Posterior cingulate gyrus (tissue), 11 donors: ENCODE measurements at places on chromosomes 3 and 15.

GRCh38 chr3:49512781-49513355 lies 41.4 kb upstream of the BSN start:
- no peak for DNase-seq

GRCh38 chr3:32401126-32401525 lies 9.5 kb downstream of the CMTM7 start:
- no peak for DNase-seq

DNA sequence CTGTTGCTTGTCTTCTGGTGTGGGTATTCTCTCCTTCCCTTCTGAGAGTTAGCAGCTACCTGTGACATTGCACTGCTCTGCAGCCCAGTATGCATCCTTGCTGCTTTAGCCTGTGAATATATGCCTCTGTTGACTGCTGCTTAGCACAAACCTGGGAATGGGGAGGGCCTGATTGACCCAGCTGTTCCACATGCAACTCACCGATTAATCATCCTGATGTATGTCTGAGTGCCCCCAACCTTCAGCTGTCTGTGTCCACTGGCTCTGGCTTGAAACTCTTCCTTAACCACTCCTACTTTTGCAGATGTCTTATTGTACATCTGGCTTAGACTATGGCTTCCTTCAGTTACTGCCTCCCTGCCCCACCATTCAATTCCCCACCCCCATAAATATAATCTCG lies 119.1 kb downstream of the RASA2 start:
- no peak for DNase-seq

DNA sequence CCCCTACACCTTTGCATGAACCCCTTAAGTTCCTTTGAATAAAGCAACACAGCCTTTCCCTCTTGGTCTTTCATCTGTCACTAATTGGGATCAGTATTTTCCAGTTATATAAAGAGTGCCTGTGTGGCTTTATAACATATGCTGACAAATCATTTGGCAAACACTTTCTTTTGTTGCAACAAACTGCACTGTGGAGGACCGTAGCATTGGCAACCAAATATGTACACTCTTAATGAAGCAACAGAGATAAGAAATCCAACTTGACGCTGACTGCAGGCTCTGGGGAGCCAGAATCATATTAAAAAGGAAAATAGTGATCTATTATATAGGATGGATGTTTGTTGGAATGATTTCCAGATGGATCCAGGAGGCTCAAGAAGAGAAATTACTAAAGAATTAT lies 120.1 kb upstream of the PRICKLE2 start:
- no peak for DNase-seq

DNA sequence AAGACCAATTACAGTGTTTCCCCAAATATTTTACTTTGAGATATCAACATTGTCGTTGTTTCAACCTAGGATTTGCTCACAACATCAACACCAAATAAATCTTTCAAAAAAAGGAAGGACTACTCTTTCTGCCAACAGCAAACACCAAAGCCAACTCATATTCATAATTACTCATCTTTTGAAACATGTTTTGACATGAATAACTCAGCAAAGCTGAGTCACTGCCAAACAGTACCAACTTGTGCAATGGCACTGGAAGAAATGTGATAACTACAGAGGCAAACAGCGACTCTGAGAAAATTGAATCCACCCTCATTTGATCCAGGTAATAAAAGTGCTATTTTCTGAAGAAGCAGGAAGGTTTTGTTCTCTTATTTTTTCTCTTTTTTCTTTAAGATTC lies 67.2 kb downstream of the PEX5L start:
- no peak for DNase-seq

DNA sequence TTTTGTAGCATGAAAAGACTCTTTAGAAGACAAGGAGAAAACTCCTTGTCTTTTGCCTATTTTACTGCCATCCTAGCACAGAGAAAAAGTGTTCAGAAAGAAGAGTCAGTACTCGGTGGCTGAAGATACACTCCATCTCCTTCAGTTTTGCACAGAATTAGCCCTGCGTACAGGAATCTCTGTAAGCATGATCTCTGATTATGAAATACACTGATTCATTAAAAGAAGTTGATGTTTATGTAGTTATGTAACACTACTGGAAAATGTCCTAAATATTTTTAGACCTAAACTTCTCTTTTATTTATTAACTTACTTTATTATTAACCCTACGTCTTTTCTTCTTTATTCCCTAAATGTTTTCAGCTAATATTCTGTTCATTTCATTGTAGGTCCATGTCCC lies 138.4 kb downstream of the LEKR1 start:
- no peak for DNase-seq

DNA sequence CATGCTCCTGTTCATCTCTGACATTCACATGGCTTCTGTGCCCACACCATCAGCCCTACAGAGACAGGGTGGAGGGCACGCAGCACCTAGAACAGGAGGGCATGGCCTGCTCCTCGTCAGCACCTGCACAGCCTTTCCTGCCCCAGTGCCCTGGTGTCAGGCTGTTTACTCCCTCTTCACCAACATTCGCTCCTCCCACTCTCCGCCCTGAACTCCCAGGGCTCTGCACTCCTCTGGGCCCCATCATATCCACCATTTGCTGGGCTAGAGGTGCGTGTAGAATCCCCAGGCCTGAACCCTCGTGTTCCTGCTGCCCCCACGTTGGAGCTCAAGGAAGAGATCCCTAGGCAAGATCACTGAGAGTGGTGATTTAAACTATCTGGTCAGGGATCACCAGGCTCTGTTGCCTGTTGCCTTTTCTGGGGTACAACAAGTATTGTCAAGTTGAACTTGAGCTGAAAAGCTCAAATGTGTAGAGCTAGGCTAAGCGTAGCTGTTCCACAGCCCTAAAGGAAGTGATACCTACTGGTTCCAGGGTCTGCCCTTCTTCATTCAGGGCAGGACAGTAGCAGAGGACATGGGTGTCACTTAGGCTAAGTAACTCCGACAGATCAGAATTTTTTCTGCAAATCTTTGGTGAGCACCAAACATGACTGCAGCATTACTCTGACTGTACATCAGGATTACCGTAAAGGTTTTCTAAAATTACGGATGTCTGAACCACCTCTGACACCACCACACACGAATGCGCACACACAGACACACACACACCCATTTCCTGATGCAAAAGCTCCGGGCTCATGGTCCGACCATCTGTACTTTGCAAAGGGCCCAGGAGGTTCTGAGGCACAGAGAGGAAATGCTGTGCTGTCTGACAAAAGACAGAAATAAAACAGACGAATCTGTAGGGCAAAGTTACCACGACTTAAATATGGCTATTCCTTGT lies 43.7 kb upstream of the GNB5 start:
- DNase-seq, result no peak

GRCh38 chr15:36810656-36811449 lies 231.4 kb downstream of the CDIN1 start:
- no peak for DNase-seq

DNA sequence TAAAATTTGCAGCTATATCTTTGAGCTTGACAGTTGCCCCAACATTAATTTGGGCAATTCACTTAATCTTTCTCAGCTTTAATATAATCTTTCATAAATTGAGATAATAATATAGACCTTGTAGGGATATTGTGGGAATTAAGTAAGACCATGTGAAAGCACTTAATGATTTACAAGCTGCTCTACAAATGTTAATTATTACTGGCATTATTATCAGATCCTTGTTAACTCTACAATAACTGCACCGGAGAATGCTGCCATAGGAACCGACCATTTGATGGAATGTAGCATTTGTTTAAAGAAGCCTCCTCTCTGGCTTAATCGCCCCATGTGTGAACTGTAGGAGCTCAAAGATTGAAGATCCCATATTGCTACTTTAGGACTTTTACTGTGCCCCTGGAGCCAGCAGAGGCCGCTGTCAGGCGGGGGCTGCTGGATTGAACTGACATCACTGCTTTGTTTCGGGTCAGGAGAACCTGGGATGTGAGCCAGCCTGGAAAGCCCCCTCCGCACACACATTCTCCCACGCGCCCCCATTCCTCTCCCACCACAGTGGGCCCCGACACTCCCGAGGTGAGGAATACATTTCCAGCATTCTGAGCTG lies 154.2 kb upstream of the TNIK start:
- no peak for DNase-seq

DNA sequence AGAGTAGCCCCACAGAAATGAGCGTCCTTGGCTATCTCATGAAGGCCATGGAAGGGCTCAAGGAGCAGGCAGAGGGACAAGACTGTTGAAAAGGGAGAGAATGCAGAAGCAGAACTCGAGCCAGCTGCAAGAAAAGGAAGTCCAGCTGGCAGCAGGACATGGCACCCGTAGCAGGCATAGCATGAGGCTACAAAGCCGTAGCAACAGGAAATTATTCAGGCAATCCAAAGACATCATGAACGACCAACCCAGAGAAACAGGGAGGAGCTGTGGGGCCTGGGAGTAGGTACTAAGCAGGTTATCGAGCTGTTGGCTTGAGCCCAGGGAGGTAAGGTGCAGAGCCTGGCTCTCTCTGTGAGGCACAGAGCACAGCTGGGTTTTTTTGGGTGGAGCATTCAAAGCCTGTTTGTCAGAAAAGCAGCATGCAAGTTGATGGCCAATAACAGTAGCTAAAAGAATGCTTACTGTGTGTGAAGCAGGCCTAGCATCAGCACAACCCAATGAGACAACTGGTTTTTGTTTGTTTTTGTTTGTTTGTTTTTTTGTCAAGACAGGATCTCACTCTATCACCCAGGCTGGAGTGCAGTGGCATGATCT lies 144.0 kb upstream of the SMAD3 start:
- DNase-seq, result no peak

DNA sequence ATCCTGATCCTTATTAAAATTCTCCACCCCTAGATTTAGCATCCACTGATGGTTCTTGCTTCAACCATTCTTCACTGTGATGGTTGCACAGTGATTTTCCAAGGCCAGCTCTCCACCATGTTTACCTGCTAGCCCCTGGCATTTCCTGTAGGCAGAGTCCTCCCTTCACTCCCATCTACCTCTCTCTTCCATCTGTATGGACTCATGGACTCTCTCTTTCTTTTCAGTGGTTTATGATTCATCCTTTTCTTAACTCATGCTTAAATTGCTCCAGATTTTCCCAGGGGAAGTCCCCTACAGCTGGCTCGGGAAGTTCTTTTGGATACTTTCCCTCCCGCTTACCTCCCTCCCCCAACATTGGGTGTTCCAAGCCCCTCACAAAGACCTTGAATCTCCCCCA lies 18.7 kb downstream of the TGM4 start:
- no peak for DNase-seq

DNA sequence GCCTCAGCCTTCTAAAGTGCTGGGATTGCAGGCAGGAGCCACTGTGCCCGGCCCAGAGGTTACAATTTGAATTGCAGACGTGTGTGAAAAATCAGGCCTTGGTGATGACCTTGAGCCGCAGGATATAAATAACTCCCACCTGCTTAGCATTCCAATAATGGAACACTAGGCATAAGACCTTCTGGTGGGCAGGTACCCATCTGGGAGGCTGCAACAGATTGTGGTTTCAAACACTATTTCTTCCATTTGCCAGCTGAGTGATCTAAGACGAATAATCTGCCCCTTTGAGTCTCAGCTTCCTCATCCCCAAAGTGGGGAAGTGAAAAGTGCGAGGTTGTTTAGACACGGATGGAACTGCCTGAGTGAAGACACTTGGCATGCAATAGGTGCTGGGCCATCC lies 47.7 kb upstream of the HERC1 start:
- no peak for DNase-seq

DNA sequence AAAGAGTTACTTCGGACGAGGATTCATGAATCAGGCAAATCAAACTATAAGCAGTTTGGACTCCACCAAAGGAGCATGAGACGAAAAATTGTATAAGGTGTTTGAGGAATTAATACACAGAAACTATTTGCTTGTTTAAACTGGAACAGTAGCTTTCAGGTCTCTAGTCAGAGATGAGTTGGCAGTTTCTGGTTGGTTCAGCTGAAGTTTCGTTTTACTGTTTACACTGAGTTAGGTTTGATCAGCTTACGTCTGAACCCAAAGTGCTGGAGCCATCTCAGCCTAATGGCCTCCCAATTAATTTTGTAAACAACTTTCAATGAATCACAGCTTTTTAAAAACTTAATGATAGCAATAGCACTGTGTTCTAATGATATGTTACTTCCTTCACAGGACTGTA lies 703.7 kb downstream of the NLGN1 start:
- DNase-seq, result no peak

- DNase-seq, result no peak
Observed at GRCh38 chr3:101862416-101863165, 13.3 kb downstream of the NFKBIZ start.

- DNase-seq, result no peak
Observed at GRCh38 chr15:78374436-78375393, 34.6 kb downstream of the CRABP1 start.

GRCh38 chr15:90839187-90840071 lies 29.0 kb upstream of the FURIN start:
- no peak for DNase-seq

GRCh38 chr15:39272901-39273300 lies 308.0 kb upstream of the THBS1 start:
- no peak for DNase-seq

DNA sequence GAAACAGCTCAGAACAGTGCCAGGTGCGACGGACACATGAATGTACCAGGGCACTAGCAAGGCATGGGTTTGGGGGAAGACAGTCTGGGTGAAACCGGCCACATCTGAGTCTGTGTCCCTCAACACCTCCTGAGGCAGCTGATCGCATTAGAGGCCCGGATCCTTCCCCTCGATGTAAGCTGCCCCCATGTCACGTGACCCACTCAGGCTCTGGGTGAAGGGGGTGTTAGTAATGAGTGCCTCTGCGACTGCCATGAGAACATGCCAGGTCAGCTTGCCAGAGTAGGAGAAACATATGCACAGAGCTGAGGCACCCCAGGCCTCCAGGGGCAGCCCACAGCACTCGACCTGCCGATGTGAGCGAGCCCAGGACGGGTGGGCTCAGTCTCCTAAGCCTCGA lies 29.7 kb downstream of the PRR23E start:
- DNase-seq, result no peak

DNA sequence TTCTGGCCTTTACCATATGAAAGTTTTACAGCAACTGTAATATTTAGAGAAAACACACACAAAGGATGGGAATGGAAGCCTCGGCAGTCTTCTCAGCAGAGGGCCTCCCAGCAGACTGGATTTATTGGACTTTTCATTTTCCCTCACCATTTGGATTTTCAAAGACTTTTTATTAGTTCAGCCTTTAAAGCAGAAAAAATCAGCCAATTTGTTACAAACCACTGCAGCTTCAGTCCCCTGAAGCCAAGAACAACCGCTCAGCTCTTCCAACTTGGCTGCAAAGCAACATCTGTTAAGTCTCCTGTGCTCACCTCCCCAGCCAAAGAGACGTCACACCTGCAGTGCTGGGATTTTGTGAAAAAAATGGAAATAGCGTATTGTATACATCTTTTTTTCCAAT lies 120.8 kb downstream of the GMPS start:
- DNase-seq, result no peak

GRCh38 chr15:88382482-88382983 lies 84.7 kb downstream of the MRPL46 start:
- no peak for DNase-seq

DNA sequence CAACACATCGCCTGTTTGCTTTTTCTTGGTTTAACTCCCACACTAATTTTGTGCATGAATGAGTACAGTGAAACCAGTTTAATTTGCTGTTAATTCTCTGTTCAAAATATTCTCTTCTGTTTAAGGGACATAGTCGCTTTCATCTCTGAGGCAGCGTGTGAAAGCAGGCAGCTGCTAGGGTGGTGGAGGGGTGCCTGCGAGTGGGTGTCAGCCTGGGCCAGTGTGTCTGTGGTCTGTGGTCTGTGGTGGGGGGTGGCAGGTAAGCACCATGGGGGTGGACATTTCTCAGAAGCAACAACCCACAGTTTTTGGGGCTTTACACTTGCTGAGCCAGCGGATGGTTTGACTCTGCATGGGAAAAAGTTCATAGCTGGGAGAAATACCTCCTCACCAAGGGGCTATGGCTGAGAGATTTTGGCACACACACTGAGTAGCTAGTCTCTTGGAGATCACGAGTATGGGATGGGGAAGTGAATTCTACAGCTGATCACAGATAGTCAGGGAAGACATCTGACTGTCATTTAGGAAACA lies 109.2 kb downstream of the EPHB1 start:
- no peak for DNase-seq
